ENCODE measurements at places on chromosomes 3 and 15.

DNA sequence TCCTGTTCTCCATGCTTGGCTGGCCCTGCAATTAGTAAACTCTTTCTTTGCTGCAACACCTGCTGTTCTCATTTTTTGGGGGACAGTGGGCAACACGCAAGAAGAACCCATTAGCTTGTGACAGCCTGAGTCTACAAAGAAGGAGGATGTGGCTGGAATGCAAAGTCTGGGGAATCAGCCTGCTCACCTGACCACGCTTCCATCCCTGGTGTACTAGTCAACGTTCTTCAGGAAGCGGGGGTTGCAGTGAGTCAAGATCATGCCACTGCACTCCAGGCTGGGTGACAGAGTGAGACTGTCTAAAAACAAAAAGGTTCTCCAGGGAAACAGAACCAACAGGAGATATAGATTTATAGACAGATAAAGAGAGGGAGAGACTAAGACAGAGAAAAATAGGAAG, 27.7 kb upstream of the KBTBD12 start:
- no peak for DNase-seq

DNA sequence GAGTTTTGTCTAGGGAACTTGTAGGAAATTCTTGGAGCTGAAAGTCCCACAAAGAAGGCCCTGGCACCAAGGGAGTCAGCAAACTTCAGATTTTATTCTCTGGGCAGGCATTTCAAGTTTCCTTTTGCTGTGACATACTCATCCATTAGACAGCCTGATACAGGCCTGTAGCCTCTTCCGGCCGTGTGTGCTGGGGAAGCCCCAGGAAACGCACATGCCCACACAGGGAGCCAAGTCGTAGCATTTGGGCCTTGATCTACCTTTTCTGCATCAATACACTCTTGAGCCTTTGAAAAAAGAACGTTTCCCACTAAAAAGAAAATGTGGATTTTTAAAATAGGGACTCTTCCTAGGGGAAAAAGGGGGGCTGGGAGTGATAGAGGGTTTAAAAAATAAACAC, 15.0 kb downstream of the TIGIT start:
- no peak for DNase-seq

DNA sequence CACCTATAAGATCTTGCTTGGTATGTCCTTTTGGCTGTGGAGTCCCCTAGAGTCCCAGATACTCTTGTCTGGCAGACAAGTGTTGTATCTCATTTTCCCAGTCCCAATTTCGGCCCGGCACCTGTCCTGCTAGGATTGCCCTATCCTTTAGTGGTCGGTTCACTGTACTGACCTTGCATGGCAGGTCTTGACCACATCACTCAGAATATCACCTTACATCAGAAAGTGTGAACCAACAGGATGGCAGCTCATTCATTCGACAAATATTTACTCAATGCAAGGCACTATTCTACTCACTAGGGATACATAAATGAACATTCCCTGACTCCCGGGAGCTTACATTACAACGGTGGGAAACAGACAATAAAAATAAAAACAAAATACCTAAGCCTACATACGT, 5.7 kb upstream of the CCDC80 start:
- DNase-seq = no peak

- DNase-seq = no peak
Observed at GRCh38 chr15:71109130-71109529, 6.1 kb upstream of the THSD4 start.

GRCh38 chr3:88852606-88853005, 254.8 kb upstream of the EPHA3 start:
- DNase-seq = no peak

- DNase-seq = no peak
Observed at GRCh38 chr15:53627279-53627678, 132.2 kb downstream of the WDR72 start.
